ENCODE measurements at places on chromosomes 12 and 14.

DNA sequence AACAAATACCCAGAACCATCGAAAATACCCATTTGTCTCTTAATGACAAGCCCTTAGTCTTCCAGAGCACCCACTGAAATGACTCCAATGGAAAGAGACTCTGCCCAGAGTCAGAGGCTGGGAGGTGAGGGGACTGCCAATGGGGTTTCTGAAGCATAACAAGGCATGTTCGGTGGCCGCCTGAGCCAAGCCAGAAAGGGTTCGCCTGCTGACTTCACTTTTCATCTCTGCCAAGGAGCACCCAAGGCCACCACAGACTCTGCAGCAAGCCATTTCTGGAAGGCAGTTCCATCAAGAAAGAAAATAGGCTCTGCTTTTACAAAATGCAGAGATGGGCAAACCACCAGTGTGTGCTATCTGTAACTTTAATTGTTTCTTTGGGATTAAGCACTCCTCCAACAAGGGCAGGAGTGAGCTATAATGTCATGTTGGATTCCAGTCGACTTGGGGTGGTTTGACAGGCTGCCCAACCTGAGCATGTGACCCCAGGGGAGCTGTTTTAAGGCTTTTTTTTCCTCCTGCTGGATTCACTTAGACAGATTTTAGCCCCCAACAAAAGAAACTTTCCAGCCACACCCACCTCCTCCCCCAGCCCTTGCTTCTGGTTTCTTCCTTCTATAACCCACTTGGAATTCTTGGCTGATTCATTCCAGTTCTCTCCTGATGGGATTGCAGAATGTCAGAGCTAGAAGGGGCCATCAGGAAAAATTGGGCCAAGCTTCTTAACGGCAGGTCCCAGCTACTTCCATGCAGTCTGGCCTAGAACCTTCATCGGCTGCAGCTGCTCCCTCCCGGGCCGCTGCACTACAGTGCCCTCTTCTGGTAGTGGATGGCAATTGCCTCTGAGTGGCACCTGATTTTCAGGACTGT is 24.1 kb downstream of the CKAP4 start:
- DNase-seq: peak; percentile 60

GRCh38 chr12:3698218-3698974 is 54.5 kb downstream of the CRACR2A start:
- DNase-seq: peak; percentile 43

DNA sequence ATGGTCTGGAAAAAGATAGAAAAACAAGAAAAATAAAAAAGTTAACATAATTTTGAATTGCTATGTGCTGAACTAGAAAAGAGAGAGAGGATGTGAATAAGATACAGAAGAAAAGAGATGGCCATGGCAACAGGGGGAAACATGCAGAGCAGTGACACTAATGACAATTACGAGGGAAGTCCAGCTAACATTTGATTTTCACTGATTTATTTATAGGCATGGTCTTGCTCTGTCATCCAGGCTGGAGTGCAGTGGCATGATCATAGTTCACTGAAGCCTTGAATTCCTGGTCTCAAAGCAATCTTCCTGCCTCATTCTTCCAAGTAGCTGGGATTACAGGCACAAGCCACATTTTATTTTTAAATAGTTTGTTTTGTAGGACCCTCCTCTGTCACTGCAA is 1.8 kb downstream of the OR6C74 start:
- no peak for DNase-seq

DNA sequence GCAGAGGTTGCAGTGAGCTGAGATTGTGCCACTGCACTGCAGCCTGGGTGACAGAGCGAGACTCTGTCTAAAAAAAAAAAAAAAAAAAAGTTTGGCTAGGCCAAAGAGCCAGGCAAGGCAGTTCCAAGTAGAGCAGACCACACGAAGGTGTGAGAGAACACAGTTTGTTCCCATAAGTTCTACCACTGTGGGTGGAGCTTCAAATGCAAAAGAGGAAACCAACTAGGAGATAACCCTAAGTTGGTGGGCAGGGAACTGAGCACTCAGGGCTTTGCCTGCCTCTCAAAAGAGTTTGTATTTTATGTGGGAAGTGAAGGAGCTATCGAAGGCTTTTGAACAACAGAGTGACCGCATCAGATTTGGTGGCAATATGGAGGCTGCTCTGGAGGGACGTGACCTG is 15.1 kb downstream of the SOCS2 start:
- no peak for DNase-seq

DNA sequence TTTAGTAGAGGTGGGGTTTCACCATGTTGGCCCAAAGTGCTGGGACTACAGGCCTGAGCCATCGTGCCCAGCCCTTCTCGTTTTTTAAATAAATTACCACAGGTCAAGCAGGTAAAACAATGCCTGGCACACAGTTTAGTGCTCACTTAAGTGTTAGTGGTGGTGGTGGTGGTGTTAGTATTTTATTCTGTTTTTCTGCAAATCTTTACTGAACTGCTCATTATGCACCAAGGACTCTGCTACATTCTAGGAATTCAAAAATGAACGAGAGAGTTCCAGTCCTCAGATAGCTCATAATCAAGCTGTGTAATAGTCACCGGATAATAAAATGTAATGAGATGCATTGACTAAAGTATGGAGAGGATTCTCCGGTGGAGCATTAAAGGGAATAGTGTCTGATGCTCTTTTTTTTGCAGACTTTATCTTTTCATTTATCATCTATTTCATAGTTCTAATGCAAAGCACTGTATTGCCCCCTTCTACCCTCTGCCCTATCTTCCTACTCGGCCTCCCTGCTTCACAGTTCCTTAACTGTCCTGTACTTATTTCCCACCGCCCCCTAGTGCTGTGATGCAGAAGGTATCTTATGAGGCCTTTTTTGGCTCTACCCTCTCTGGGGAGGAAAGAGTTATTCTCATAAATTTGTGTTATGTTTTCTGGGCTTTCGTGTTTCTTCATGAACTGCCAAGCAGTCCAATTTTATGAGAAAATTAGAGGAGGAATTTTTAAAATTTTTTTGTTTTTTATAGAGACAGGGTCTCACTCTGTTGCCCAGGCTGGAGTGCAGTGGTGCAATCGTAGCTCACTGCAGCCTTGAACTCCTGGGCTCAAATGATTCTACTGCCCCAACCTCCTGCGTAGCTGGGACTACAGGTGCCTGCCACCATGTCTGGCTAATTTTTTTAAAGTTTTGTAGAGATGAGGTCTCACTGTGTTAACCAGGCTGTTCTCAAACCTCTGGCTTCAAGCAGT is 1.0 kb downstream of the ITFG2 start:
- no peak for DNase-seq

GRCh38 chr14:100325231-100325632 is 2.1 kb downstream of the SLC25A47 start:
- DNase-seq: no peak

DNA sequence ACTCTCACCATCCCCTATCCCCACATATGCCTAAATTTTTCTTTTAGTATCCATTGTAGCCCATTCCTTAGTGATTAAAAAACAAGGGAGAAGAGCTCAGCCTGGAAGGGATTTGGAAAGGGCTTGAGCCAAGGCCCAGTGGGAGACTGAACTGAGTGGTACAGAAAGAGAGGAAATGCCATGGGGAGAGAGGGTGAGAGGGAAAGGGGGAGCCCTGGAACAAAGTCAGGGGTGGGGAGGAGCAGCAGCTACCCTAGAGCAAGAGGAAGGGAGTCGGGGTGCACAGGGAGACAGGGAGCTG is 2.6 kb upstream of the ATN1 start:
- DNase-seq: no peak

GRCh38 chr12:132393991-132394949 is 64.9 kb upstream of the GALNT9 start:
- DNase-seq: no peak

GRCh38 chr12:4214877-4215228 is 58.7 kb upstream of the CCND2 start:
- no peak for DNase-seq

DNA sequence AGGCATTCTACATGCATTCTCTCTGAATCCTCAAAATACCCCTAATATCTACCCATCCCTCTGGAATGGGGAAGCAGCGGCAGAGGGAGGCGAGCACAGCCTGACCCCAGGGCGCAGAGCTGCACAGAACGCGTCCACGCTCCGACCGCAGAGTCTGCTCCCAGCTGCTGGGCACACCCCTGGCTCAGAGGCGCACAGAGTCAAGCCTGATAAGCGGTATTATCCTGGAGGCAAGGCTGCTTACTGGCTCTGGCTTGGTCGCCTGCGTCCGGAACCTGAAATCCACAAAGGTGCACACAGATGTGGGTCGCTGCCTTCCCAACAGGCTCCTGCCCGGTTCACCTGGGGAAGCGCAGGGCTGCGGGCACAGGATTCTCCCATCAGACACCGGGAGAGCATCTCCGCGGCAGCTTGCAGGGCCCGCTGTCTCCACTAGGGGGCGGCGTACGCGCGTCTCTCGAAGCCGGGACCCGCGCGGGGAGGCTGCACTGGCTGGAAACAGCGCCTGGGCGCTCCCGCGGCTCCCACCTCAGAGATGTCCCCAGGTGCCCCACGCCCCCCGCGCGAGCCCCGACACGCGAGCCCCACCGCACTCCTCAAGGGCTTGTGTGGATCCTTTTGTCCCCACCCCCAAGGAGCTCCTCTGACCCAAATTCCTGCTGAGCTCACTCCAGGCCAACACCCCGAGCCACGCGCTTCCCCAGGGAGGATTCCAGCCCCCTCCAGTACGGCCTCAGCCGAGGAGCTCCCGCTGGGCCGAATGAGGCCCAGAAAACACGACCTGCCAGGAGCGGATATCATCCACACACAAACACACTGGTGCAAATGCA is 120.1 kb upstream of the FZD10 start:
- no peak for DNase-seq

DNA sequence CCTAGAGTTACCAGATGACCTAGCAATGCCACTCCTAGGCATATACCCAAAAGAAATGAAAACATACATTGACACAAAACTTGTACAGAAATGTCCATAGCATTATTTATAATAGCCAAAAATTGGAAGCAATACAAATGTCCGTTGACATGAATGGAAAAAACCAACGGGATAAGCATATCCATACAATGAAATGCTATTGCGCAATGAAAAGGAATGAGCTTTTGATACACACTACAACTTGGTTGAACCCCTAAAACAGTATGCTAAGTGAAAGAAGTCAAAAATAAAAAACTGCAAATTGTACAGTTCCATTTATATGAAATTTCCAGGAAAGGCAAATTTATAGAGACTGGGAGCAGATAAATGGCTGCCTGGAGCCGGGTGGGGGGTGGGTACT is 90.6 kb upstream of the G2E3 start:
- DNase-seq: no peak

- DNase-seq: no peak
Measured at GRCh38 chr14:32021341-32021740, 55.8 kb upstream of the ARHGAP5 start.

DNA sequence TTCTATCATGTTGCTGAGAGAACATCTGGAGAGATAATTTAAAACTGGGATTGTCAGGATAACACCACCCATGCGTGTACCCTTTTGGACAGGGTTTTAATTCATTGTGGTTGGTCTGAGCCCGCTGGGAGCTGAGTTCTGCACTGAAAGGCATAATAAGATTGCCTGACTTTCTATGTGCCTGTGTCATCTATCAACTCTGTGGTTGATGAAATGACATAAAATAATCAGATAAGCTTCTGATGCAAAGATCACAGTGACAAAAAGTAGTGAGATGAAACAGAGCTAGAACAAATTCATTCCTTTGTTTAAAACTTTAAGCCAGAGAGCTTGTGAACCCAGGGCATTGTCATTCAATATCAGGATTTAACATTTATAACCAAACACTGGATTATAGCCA is 98.7 kb downstream of the BBS10 start:
- DNase-seq: no peak

DNA sequence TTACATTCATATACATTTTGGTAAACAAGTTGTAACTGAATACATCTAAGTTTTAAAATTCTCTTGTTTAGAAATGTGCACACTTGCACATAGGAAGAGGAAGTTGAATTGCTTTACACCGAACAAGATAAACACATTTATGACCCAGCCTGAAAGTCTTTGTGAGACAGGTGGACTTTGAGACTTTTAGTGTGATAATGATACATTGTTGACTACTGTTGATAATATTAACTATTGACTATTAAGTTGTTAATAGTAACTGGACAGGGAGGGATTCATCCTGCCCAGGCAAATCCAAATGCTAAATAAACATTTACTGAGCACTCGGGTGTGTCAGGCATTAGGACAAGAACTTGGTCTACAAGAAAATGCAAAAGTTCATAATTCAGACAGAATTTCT is 68.0 kb downstream of the AVPR1A start:
- no peak for DNase-seq

DNA sequence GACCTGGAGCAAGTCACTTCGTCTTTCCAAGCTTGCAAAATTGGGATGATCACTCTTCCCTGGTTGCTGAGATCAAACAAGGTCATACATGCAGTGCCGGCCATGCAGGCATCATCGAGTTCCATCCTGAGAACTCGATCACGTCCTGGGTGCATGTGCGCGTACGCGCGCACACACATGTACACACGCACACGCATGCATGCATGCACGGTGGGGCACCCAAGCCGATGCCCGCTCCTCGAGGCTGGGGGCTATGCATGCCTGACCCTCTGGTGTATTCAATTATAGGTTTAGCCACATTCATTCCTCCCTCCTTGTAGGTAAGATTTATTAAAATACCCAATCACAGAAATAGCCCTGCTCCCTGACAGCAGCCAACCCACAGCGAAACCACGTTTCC is 26.0 kb downstream of the MMAB start:
- DNase-seq: no peak

GRCh38 chr12:76026643-76027063 is 4.9 kb downstream of the PHLDA1 start:
- DNase-seq: no peak

- no peak for DNase-seq
Measured at GRCh38 chr12:48123169-48123568, 4.0 kb downstream of the PFKM start.

- DNase-seq: no peak
Measured at GRCh38 chr14:51382506-51382905, 142.5 kb downstream of the TMX1 start.

DNA sequence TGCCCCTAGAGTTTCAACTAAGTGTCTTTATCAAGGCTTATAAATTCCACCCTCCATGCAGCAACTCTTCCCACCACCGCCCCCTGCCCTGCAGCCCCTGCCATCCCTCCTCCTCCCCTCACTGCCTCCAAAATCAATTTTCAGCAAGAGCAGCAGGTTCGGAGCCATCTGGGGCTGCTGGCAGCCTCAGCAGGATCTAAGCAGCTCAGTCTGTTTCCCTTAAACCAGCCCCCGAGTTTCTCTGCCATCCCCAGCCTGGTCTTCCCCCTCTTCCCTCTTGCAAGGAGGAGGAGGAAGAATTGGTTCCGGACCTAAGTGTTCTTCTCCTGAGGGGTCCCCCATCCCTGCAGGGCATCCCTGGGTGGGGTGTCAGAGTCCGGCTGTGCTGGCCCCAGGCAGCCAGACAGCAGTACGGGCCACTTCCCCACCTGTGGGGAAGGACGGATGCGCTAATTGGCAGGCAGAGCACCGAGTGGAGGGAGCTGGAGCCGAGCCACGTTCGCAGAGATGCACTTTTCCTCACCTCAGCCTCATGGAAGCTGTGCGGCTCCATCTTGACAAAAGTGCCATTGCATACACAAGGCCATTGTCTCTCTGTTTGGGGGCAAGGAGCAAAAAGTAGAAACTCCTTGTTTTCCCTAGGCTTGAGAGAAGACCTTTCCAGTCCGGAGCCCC is 189.3 kb downstream of the KCNA5 start:
- DNase-seq: no peak

GRCh38 chr14:56720703-56721460 is 89.4 kb downstream of the OTX2 start:
- no peak for DNase-seq

Data from renal cortex interstitium (tissue), 15 donors.